Panc1 (cell line): ENCODE measurements at places on chromosomes 11 and 22.

- peak; percentile 94 for DNase-seq
Measured at GRCh38 chr11:34214961-34215805, 109.8 kb downstream of the NAT10 start.

DNA sequence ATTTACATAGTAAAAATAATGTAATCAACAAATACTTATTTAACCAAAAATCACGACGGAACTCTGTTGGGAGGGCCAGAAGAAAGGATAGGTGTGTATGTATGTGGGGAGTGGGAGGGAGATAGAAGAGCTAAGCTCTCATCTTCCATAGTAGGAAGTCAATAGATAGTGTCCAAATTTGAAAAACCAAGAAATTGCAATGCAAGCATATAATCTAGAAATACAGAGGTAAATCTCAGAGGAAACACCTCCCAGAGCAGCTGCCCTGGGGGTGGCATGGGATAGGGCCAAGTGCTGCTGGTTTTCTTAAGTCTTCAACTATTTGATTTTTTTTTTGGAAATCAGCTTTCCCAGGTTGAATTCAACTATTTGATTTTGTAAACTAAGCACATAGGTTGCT lies 16.9 kb downstream of the C11orf86 start:
- no peak for DNase-seq

- DNase-seq, result no peak
Measured at GRCh38 chr22:36838119-36839030, 21.5 kb upstream of the PVALB start.

DNA sequence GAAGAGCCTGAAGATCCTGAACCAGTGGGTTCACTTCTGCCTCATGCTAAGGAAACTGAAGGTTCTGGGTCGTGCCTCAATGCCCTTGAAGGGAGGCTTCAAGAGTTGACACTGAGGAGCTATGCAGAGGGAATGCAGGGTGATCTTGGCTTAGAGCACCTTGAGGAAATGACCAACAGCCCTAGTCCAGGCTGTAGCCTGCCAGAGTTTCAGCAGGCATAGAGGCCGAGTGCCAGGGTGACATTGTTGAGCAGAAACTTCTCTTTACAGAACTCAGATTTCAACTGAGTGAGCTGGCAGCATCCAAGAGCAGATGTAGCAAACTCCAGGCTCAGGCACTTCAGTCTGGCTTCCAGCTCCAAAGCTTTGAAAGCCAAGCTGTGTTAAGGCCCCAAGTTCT lies 23.1 kb upstream of the CAPRIN1 start:
- DNase-seq, result no peak

DNA sequence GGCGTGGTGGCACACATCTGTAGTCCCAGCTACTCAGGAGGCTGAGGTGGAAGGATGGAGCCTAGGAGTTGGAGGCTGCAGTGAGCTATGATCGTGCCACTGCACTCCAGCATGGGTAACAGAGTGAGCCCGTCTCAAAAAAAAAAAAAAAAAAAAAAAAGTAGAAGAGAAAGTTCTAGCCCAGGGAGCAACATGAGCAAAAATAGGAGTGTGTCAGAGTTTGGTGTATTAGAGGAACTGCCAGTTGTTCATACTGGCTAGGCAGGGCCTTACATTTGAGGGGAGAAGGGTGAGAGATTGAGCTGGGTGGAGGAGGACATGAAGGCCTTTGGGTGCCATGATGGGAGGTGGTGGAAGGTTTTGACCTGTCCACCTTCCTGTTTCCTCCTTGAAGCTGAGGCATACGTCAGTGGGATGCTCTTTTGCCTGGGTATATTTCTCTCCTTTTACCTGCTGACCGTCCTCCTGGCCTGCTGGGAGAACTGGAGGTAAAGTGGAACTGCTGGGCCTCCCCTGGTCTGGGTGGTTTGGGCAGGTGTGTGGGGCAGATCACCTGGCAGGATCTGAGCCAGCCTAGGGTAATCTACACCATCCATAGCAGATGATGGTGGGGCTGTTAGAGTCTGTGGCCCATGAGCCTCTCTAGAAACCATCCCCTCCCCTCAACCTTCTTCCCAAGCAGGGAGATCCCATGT lies 7.3 kb downstream of the SIDT2 start:
- DNase-seq, result no peak

DNA sequence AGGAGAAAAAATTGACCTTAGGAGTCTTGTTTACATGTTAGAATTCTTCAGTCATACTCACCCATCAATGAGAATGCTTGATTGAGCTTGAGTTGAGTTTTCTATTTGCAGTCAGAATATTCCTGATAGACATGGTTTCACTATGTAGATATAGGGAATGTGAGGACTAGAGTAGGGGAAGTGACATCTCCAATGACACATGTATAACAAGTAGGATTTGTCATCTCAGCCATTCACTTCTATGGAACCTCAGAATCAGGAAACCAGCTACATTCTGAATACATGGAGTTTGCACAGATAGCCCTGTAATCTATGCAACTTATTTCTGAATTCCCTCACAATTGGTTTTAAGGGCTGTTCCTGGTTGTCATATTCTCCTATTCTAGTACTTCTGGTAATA lies 20.1 kb upstream of the OR9Q1 start:
- DNase-seq, result no peak

DNA sequence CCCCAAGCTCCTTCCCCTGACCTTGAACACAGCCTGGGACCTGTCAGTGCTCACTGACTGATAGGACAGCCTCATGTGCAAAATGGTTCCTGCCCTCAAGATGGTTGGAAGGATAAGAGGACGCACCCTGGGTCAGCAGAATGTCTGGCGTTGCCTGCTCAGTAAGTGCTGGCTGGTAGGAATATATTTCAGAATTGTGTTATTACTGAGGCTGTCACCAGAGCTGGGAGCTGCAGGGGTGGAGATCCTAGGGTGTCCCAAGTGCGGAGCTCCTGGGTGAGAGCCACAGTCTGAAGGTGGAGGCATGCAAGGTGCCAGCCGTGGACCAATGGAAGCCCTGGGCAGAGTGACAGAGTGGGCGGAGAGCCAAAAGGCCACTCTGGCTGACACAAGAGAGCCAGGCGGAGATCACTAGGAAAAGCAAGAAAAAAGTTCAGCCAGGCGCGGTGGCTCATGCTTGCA lies 1.0 kb upstream of the SEC14L4 start:
- no peak for DNase-seq

- no peak for DNase-seq
Measured at GRCh38 chr11:17954395-17955252, 58.2 kb downstream of the SERGEF start.

- no peak for DNase-seq
Measured at GRCh38 chr11:101583251-101584128, at the start of gene TRPC6. TSS of gene TRPC6 (minus strand) at chr11:101584007. CDS start at chr11:101583503, 504 bp downstream.

- peak; percentile 86 for DNase-seq
Measured at GRCh38 chr11:46710821-46711269, 8.2 kb upstream of the F2 start.

GRCh38 chr11:71436861-71437260 lies 11.3 kb downstream of the DHCR7 start:
- no peak for DNase-seq

- DNase-seq, result no peak
Measured at GRCh38 chr11:20501971-20502370, 97.4 kb upstream of the SLC6A5 start.

DNA sequence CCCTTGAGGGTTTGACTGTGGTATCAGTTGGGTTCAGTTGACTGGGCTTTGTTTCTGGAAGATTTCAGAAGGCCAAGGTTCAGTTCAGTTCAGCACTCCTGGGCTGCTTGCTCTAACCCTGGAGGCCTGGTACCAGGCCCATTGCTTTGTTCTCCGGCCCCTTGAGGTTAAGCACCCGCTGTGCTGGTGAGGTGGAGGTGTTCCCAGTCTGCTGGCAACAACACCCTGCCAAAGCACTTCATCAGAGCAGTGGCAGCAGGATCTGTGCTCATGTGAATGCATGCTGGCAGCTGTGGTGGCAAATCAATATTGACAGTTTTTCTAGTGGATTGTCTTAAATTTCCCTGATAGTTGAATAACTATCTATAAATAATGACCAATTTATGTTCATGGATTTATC lies 3.8 kb upstream of the SCGB1D1 start:
- DNase-seq, result no peak

DNA sequence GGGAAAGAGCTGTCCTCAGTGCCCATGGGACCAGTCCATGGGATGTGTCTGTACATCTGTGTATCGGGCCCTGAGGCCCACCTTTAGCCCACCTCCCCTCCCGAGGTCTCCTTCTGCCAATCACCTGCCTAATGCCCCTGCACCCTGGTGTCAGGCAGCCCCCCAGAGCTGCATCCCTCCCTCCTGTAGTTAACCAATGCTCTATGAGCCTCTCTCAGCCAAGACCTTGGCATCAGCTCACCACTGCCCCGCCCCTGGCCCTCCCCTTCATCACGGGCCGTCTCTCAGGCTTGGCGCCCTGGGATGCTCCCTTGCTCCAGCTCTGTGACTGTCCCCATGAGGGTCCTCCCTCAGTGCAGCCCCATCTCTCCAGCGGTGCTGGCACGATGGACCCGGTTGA lies 18.5 kb downstream of the MGAT3 start:
- no peak for DNase-seq

DNA sequence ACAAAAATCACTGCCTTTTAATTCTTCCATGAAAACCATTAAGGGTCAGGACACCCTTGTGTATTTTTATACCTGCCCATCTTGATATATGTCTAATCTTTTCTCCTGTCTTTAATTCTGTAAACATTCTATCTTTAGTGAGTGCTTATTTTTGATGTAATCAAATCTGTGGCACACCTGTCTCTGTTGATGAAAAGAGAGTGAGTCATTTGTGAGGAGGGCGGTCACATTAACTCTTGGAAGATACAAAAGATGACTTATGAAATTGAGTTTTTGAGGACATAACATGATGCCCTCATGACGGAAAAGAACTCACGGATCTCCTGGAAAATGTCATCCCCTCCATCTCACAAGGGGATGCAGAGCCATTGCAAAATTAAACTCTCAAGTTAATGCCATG lies 206.5 kb upstream of the PGR start:
- no peak for DNase-seq

- DNase-seq, result no peak
Measured at GRCh38 chr11:33585586-33586209, 114.9 kb downstream of the C11orf91 start.

GRCh38 chr11:83220260-83220659 lies 26.7 kb downstream of the ANKRD42 start:
- no peak for DNase-seq

DNA sequence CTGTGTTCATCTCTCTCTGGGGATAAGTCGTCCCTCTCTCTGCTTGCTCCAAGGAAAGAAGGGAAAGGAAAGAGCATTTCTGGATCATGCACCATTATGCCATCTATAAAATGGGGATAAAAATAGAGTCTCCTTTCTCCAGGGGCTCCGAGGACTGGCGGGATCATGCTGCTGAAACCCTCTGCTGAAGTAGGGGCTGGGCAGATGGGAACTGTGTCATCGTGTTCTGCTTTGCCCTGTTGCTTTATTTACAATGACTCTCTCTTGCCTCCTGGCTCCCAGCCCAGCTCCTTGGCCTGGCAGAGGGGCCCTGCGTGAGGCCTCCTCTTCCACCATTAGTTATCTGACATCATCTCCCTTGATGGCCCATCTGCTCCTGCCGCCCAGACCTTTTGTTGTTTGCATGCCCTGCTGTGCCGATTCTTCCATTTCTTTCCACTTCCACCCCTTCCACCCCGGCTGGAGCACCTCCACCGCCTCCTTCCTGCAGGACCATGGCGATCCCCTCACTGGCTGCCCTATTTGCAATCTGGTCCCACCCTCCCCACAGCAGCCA lies 200.9 kb downstream of the MYO18B start:
- DNase-seq, result no peak

GRCh38 chr11:46719048-46719542 lies at the start of gene F2:
TSS of gene F2 (plus strand) at chr11:46719213. CDS start at chr11:46719236, 23 bp downstream.
- DNase-seq, result no peak

- DNase-seq, result no peak
Measured at GRCh38 chr11:35272391-35272902, 133.5 kb downstream of the CD44 start.

- no peak for DNase-seq
Measured at GRCh38 chr11:126115127-126115495, 52.4 kb upstream of the CDON start.

DNA sequence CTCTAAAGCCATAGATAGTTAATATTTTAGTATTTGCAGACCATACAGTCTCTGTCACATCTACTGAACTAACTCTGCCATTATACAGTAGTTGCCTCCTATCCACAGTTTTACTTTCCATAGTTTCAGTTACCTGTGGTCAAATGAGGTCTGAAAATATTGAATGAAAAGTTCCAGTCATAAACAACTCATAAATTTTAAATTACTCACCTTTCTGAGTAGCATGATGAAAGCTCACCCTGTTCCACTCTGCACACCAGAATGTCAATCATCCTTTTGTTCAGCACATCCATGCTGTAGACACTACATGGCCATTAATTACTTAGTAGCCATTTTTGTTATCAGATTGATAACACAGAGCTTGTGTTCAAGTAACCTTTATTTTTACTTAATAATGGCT lies 51.7 kb upstream of the ME3 start:
- no peak for DNase-seq

DNA sequence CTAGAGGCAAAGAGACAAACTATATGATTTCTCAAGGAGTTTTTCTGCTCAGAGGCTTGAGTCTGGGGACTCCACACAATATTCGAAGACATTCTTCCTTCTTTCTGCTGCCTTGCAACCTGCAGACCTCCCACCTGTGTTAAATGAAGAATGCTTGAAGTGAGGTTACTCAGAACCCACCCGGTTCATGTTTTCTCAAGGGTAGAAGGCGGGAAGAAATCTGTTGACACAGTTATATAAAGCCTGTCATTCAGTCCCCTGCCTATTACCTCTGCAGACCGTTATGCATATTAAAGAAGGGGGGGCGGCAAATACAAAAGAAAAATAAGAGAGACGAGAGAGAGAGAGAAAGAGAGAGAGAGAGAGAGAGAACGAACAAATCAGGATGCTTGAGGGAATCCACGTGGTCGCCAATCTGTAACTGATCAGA lies 2.2 kb upstream of the KMT2A start:
- no peak for DNase-seq

GRCh38 chr11:112795911-112796649 lies 165.1 kb upstream of the NCAM1 start:
- no peak for DNase-seq

DNA sequence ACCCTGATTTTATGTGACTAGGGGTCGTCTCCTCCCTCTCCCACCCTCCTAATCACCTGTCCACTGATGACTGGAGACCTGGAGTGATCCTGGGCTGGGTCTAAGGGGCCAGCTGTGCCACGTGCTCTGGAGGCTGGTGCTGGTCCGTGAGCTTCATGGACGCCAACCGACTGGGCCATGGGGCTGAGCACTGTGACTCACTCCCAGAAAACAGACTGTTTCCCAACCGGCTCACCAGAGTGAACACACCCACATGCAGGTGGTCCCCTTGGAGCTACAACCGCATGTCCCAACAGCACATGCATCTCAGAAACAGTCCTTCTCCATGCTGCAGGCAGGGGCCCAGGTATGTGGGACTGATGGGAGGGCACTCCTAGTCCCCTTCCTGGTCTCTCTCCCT lies 14.0 kb upstream of the LMO1 start:
- no peak for DNase-seq
